ENCODE measurements at places on chromosomes 5 and 9.
A peak's percentile ranks its signal among the peaks of the same experiment; 100 is the strongest.

- DNase-seq, result no peak
These were observed 67.4 kb downstream of the ARRDC3 start for GRCh38 chr5:91315701-91316100.

DNA sequence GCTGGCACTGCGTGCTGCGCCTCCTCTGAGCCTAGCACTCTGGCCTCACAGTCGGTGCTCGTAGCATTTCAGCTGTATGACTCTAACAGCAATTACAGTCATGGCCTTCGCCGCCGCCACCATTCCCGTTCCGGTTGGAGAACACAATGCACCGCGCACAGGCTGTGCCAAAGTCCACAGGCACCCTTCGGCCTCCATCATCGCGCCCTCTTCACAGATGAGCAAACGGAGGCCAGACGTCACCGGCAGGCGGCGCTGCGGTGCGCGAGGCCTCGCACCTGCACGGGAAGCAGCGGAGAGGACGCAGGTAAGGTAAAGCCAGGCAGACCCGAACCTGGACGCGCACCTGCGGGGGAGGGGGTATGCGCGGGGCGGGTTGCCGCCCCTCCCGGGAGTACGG lies 128.9 kb downstream of the BARX1 start:
- DNase-seq, result no peak

GRCh38 chr5:123414974-123415373 lies 8.2 kb downstream of the CEP120 start:
- no peak for DNase-seq

DNA sequence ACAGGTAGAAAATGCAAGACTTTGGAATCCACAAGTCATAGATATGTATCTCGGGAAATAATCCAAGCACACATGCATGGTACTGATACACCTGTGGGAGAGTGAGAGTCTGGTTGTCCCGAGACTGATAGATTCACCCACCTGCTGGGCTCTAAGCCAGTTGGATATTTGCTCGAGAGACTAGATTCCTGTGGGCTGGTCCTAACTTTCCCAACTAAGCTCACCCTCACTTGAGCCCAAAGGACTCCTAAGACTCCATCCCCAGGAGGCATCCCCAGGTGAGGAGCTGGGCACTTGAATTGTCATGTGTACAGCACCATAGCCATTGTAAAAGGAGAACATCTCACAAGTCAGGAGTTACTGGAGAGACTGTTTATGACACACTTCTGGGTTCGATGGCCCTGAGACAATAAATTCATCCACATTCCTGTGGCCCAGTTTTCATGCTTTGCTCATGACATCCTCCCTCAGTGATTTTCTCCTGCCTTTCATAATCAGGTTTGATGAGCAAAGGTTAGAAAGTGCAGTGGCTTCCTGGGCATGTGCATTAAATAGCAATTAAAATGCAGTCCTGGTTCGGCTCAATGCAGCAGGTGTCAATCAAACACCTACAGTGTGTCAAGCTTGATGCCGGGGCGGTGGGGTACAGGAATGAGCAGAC lies 18.1 kb downstream of the SLC1A1 start:
- no peak for DNase-seq

DNA sequence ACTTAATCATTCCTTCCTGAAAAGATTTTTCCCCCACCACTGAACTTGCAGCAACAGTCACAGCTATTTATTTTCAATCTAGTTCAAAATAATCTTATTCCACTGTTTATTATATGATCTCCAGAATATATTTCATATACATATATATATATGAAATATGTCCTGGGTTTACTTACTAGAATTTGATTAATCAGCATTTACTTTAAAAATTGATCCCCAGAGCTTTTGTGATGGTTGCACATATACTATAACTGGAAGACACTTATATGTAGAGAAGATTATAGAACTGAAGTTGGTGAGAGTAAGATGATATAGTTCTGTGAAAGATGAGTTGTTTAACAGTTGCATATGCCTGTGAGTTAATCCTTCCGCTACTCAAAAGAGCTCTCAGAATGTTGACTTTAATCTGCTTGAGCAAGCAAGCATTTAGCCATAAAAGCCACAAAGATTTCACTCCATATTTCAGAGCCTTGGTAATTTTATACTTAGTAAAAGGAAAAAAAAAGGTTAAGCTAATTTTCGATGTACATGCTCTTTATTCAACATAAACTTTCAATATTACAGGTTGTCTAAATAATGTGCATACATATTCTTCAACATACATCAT lies 399.3 kb upstream of the CDH9 start:
- DNase-seq, result peak; percentile 90

- DNase-seq, result peak; percentile 42
These were observed 9.9 kb upstream of the SPARC start for GRCh38 chr5:151696470-151697061.

GRCh38 chr5:111706345-111706744 lies 50.6 kb downstream of the NREP start:
- DNase-seq, result no peak

DNA sequence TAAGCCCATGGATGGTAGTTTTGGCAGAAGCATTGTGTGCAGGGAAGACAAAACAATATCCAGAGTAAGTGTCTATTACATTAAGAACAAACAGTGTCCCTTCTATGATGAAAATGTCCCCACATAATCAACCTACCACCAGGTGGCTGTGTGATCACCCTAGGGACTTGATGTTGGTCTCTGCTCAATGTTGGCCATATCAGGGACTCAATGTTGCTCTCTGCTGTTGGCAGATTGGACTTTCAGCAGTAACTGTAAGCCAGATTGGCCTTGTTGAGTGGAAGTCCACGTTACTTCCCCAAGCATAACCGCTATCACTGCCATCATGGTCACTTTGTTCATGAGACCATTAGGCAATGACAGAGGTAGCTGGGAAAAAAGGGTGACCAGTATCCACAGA lies 52.8 kb upstream of the PRSS3 start:
- DNase-seq, result no peak

DNA sequence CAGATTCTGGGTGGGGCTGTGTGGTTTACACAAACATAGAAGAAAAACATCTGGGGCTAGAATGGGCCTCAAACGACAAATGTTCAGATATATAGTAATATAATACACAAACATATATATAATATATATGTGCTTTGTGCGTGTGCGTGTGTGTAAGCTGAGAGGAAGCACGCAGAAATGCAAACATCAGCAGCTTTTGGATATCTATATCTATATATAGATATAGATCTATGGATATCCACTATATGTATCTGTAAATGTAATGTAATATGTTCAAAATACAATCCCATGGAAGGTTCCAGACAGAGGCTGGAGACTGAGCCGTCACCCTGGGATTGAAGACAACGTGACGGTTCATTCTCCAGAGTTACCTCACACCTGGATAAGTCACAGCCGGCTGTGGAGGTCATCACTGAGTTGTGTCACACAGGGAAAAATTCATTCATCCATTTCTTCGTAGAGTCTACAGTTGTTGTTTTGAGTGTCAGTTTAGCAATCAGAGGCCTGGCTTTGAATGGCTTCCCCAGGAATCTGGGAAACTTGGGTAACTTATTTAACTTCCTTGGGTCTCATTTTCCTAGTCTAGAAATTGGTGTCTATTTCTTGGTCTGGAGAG lies 123.0 kb upstream of the CPEB4 start:
- no peak for DNase-seq

DNA sequence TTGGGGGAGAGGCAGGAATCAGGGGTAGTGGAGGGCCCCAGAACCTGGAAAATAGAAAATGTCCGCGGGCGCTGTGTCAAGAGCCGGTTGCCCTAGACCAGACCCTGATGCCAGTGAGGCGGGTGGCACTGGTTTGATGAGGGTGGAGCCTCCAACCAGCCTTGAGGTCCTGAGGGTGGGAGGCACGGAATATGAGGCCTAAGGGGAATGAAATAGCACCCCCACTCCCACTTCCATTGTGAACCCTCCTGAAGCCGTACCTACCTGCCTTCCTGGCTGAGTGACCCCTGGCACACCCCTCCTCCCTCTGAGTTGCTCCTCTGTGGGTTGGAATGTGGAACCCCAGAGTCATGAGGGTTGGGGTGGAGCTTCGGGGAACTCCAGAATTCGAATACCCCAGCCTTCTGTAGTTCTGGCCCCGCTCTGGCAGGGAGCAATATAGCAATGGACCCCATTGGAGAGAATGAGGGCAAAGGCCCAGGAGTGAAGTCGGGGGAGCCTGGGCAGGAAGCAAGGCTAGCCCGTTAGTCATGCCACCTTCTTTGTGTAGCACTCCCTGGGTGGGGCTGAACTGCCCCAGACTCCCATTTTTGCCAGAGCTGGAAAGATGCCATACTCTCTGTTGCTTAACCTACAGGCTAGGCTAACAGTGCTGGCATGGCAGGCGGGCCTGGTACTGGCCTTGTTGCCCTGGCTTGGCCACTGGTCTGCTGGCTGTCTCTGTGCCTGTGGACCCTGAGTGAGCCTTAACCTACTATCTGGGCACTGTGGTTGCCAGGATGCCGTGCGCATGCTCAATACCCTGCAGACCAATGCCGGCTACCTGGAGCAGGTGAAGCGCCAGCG lies 1.0 kb downstream of the FPGS start:
- DNase-seq, result no peak

GRCh38 chr5:140372971-140373487 lies 13.0 kb downstream of the SLC4A9 start:
- DNase-seq, result peak; percentile 13

DNA sequence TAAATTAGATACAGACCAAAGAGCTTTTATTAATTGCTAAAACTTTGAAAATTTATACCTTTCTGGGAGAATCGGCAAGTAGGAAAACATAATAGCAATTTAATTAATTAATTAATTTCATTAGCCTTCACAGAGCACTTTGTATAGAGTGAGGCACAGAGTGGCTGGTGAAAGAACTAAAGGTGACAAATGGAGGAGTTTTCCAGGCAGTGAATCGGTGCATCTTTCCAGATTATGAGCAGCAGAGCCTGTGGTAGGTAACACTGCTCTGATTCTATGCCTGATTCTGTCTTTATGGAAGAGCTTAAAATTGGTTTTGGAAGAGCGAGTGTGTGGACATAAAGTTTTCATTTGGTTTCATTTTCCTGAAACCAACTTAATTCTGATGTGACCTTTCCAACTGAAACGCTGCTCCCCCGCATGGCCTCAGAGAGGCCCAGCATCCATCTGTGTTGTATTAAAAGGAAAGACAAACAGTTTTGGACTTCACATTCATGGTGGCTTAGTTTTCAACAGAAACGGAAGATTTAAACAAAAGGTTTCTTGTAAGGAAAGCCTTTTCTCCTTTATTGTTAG lies 188.9 kb upstream of the RPS23 start:
- DNase-seq, result no peak

DNA sequence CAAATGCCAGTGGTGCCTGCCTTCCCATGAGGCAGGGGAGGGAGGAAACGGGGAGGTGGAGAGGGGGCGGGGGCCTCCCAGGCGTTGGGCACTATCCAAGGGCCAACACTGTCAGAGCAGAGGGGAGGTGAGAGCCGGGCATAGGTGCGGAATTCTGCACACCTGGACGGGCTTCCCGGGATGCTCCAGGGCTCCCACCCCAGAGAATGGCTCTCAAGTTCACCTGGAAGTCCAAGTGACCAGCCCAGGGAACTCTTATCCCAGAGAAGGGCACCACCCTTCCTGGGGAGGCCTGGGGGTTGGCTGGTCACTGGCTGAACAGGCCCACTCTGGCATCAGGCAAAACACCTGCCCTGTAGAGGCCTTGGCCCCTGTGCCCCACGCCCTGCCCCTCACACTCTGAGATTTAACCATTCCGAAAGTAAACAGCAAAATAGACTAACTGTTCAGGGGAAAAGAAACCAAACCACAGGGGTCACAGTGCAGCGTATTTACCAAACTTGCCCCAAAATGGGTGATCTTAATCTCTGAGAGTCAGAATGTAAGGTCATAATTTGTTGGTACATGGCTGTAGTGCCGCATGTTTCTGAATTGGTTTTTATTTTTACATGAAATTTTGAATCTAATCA lies 2.7 kb downstream of the CSF2 start:
- DNase-seq, result no peak

DNA sequence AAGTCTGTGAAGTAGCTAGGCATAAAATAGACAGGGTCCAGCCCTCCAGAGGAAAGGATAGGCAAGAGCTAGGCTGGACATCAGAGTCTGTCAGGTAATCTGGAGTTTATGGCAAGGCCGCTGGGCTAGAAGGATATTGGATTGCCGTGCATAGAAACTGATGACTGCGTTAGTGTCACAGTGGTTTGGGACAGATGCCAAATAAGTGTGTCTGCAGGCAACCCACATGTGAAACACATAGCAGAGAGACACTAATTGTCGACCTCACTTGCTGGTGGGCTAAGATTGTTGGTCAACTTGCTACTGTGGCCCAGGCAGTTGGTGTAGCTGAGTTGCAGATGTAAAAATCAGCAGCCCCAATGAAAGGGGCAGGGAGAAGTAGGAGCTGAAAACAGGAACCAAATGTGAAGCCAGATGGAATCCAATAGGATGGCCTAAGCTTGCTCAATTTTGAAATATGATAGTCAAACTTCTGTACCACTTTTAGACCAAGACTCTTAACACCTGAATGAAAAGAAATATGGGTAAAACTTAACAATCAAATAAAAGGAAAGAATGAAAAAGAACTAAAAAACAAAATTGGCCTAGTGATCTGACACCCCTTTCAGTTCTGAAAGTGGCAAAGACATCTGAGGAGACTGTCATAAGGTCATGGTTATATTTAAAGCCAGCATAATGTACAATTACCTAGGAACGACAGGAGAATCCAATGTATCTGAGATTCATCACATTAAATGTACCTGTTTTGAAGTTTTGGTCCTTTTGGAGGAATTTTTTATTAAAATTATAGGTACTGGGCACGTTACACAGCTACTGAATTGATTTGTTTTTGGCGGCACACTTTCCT lies 243.3 kb upstream of the ACTBL2 start:
- no peak for DNase-seq

DNA sequence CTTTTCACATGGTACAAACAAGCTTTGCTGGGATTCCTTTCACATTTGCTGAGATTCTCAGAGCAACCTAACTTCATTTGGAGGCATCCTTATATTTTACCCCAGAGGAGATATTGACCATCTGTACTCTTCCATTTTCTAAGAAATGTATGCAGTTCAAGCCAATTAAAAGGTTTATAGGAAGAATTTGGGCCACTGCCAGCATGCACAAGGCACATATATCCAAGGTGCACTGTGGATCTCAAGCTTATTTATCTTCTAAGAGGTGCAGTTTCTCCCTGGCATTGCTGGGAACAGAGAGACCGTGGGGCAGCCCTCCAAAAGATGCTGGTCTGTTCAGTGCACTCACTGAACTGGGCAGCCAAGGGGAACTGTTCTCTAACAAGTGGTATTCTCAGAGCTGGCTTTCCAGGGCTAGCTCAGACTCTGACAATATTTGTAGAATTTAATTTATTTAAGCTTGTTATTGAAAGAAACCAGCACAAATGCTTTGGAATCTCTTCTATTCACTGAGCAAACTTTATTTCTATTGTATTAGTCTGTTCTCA lies 213.3 kb downstream of the TENT4A start:
- DNase-seq, result peak; percentile 9

- DNase-seq, result no peak
These were observed 102.3 kb downstream of the ZNF608 start for GRCh38 chr5:124644138-124644537.

GRCh38 chr9:89955144-89955543 lies 350.3 kb downstream of the GADD45G start:
- no peak for DNase-seq

Measured in NCI-H524 treated with DMSO at 0.1 percent for 48 hours (cell line).